ENCODE measurements at places on chromosomes 4 and X.

DNA sequence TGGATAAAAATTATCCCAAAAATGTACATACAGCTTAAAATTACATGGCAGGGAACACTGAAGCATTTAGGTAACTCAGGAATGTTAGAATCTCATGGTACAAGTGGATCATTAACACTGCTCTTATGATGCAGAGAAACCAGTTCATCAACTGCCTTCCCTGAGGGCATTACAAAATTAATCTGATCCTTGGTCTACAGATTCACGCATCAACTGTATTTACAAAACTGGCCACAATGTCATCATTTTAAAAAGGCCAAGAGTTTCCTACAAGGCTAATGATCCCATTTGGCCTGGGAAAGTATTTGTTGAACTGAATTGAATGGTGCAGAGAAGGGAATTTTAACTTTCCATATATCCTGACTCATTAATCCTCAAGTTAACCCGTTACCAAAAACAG, 84.6 kb downstream of the TSPAN5 start:
- DNase-seq = peak; percentile 40

DNA sequence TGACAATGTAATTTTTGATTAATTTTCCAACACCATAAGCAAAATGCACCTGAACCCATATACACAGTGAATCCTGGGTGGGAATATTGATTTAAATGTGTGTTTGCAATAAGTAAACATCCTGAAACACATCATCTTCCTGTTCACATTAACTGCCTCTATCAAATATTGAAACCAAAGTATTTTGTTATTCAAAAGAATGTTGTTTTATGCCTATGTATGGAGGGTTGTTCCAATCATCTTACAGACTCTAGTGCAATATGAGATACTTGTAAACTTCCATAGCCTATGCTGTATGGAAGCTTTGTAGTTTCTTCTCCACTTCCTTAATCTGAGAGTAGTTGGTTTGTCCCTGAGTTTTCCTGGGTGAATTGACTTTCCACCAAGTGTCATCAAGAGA, 105.4 kb upstream of the SLC7A11 start:
- DNase-seq = no peak

GRCh38 chrX:135973548-135974278, at the start of gene MMGT1:
TSS of gene MMGT1 (minus strand) at chrX:135973988. CDS start at chrX:135973675, 313 bp downstream.
- DNase-seq = peak; percentile 42

DNA sequence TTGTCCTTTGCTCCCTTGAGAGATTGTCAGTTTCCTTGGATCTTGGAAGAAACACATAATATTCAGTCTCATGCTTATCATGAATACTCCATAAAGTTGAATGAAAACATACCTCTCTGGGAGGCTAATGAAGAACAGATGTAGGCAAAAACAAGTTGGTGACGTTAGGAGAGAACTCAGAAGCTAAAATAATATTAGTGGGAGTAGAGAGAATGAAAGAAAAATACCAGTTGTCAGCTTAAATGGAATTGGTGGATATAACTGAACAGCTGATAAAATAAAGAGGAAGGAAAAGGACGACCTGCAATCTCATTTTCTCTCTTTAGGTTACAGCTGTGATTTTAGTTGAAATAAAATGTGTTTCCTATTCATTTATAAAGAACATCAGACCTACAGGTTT, 124.8 kb downstream of the SNCA start:
- DNase-seq = no peak

- DNase-seq = no peak
Observed at GRCh38 chr4:92615049-92615448, 311.3 kb downstream of the GRID2 start.

DNA sequence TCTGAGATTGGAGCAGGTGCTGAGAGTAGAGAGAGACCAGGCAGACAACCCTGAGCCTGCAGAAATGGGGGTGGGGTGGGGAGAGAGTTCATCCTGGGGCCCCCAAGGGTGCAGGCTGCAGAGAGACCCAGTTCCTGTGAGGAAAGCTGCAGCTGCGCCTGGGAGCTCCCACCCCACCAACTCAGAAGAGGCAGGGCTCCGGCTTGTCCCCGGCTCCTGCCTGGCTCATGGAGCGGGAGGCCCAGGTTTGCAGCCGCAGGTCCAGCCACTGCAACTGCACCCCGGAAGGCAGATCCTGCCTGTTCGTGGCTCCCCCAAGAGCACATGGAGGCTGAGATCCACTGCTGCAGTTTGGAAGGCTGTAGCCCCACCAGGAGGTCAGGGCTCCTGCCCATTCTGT, 44.2 kb upstream of the DGKK start:
- DNase-seq = no peak

GRCh38 chr4:59094505-59094904, 1984.3 kb upstream of the IGFBP7 start:
- DNase-seq = no peak

DNA sequence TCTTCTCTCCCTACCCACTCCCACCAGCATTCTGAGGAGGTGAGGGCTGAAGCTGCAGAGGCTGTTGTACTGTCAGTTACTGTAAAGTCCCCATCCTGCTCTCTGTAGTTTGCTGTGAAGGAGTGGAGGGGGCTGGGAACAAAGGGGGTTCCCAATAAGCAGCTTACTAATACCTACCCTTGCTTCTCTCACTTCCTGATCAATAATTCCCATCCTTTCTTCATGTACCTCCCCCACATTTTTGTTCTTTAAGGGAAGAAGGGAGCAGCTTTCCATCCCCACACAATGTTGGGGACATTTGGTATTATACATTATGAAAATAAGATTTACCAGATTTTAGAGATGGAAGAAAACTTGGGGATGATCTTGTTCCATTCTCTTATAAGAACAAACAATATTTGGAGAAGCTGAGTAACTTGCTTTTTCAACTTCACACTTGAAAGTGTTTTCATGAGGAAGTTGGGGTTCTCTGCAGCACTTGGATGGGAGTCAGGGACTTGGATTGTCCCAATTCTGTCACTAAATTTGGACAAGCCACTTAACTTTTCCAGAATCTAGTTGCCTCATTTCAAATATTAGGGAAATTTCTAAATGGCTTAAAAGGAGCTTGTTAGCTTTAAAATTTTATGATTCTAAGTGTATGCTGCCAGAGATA, 5.4 kb downstream of the TBC1D1 start:
- DNase-seq = no peak

DNA sequence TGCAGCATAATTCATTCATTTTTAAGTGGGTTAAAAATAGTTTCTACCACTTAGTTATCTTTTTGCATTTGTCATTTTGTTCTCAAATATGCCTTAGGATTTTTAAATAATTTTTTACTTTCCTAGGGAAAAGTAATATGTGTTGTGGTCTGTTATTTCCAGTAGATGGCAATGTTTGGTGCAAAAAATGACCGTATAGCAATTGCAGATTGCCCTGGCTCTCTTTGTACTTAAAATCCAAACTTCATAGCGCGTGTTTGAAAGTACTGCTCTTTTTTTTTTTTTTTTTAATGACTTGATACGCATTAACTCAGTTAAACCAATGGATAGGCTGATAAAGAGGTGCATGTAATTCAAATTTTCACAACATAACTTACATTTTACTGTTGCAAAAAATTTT, 74.4 kb upstream of the RBMX start:
- no peak for DNase-seq

GRCh38 chr4:99586322-99586721, 11.7 kb downstream of the MTTP start:
- DNase-seq = no peak

GRCh38 chrX:103187953-103188475, 26.9 kb upstream of the BEX4 start:
- DNase-seq = no peak

GRCh38 chrX:154829134-154829533, 5.3 kb downstream of the SMIM9 start:
- no peak for DNase-seq

DNA sequence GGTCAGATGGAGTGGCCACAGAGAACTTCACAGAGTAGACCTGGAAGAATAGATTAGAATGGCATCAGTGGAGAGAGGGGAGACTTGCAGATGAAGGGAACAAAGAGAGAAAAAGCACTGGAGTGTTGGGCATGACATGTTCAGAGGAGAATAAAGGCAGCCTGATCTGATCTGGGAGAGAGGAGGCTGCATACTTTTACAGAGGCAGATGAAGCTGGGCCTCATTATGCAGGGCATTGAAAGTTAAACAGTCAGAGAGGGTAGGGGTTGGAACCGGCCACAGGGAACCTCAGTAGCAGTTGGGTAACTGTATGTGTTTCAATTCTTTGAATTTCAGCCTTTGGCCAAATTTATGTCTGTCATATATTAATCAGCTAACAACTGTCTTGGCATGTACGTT, 61.2 kb downstream of the SH3BGRL start:
- DNase-seq = no peak

GRCh38 chr4:40918330-40918729, 168.6 kb downstream of the NSUN7 start:
- no peak for DNase-seq

DNA sequence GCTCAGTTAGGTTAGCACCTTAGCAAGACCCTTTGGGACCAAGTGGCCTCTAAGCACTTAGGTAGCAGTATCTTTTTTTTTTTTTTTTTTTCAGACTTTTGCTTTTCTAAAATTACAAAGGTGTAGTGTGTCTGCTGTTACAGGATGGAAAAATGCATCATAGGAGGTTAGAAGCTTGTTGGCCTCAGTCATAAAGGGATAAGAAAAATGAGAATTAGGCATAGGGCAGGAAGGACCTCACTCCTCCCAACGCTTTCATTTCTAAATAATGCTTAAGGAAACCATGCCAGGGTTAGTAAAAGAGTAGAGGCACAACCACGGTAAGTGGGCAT, 148.4 kb upstream of the PLAC1 start:
- DNase-seq = no peak

DNA sequence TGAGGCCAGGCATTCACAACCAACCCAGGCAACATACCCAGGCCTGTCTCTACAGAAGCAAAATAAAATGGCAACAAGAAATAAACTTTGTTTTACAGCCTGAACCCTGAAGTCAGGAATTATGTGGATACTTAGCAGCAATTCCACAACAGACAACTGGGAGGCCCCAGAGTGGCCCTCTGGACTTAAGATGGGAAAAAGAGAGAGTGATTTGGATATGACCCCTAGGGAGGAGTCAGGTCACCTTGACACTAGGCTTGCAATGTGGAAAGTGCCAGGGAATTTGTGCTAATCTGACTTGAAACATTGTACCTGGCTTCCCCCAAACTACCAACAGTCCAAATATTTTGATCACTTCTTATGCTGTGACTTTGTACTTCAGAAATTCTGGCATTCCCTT, 193.1 kb downstream of the PARM1 start:
- no peak for DNase-seq

GRCh38 chr4:102824398-102824797, 3.0 kb downstream of the UBE2D3 start:
- DNase-seq = no peak

DNA sequence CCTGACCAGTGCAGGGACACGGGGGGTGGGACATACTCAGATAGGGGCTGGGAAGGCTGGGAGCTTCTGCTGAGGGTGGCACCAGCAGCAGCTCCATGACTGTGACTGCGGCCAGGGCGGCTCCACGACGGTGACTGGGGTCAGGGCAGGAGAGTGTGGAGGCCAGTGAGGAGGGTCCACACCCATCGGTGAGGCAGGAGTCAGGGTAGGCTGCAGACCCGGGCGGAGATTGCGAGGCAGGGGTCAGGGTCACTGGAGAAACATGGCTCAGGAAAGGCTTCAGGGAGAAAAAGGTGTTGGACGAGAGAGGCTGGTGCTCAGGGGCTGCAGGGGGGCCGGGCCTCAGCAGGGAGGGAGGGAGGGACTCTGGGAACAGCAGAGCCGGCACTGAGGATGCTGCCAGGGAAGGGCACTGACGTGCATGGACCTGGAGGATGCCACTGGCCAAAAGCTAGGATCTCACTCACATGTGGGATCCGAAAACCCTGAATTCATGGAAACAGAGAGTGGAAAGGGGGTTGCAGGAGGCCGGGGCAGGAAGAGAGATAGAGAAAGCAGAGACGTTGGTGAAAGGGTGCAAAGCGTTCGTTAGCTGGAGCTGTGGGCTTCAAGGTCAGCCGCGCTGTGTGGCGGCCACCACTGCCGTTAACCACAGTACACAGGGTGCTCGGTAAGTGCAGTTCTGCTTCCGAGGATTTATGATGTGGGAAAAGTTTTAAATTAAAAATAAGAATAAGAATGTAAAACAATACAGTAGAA, 22.0 kb downstream of the ATP5ME start:
- no peak for DNase-seq

DNA sequence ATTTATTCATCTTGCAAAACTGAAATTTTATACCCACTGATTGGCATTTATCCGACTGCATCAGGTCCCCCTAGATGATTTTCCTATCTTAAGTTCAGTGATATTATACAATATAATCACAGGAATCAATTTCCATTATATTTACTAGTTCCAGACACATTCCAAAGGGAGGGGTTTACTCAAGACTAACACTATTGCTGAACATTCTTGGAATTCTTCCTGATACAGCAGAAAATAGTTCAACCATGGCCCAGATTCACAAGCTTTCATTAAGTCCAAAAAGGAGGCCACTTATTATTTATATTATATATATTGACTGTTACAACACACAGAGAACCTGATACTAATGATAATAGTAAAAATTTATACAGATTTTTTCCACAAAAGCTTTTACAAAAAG, 2353.6 kb downstream of the PCDH7 start:
- peak; percentile 61 for DNase-seq

- DNase-seq = no peak
Observed at GRCh38 chr4:93501244-93501643, 327.3 kb upstream of the ATOH1 start.

DNA sequence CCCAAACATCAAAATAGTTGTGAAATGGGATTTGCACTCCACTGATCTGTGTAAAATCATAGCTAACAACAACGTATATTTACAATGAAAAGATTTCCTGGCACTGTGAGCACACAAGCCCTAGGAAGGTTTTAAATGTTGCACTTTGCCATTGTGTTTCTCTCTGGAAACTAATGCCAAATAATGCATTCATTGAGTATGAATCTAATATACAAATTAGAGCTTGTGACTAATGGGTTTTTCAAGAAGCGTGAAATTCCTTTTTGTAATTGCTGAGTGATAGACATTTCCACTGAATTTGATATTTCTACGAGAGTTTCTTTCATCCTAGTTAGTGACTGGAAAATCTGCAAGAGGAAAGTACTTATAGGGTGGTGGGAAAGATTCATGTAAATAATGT, 135.9 kb downstream of the COL25A1 start:
- DNase-seq = no peak

DNA sequence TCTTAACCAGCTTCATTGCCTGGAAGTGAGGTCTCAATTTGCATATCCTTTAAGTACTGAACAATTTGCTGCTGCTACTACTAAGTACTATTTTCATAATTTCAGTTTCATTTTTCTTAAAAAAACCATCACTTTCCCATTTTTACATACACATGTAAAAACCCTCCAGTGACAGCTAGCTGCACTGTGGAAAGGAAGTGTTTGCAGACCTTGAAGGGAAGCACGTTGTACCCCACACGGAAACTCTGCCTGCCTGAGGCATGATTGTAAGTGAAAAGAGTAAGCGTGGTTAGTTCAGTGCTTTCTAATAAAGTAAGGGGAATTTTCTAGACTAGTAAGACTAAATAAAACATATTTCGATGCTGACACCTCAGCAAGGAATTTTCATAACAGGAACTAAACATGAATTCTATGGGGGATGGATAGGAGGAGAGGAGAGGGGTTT, 103.6 kb downstream of the RAPGEF2 start:
- DNase-seq = no peak

GRCh38 chr4:165378398-165378744, 437 bp upstream of the CPE start:
- no peak for DNase-seq
